ENCODE measurements at places on chromosomes 3 and 15.

GRCh38 chr15:48072941-48073340, 47.8 kb upstream of the SLC24A5 start:
- no peak for DNase-seq

DNA sequence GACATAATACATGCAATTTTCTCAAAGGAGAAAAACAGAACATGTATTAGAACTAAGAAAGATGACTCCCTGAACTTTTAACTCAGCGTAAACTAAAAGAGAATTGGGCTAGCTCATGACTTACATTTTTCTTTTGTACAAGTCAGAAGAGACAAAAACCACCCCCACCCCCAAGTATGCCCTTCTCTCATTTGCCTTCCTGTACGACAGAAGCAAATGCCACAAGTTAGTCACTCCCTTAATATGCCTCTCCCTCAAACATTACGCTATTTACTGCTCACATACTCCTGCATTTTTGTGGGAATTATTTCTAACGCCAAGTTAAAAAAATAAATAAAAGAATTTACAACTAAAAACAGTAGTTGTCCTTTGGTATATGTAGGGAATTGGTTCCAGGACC, 22.0 kb downstream of the CPEB1 start:
- DNase-seq, result no peak

GRCh38 chr3:61765157-61765876, 203.9 kb downstream of the PTPRG start:
- no peak for DNase-seq

- no peak for DNase-seq
Observed at GRCh38 chr3:172855037-172855436, 104.5 kb downstream of the ECT2 start.

DNA sequence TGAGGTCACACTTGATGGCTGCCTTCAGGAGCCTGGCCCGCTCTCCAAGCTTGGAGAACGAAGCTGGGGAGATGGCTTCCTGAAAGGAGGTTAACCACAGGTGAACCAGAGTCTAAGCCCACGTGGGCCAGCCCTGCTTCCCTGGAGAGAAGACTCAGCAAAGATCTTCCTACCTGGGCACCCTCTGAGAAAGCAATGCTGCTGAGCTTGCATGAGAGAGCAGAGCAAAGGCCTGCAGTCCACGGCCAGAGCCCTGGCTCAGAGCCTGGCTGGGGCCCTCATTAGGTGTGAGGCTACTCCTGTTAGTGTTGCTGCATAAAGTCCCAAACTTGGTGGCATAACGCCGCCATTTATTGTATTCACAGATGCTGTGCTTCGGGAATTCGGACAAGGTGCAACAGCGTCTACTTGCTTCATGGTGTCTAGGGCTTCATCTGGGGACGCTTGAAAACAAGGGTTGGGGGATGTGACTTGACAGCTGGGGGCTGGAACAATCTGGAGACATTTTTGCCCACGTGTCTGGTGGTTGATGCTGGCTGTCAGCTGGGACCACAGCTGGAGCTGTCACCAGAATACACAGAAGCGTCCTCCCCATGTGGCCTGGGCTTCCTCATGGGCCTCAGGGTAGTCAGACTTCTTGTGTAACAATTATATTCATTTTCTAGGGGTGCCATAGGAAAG, 87.9 kb upstream of the MEF2A start:
- DNase-seq, result no peak

- DNase-seq, result peak; percentile 78
Observed at GRCh38 chr3:9175421-9175820, 74.0 kb downstream of the SRGAP3 start.

GRCh38 chr15:57609805-57610529, 18.3 kb downstream of the MYZAP start:
- DNase-seq, result peak; percentile 52

GRCh38 chr3:62318365-62318751, 55.0 kb downstream of the FEZF2 start:
- DNase-seq, result no peak

- DNase-seq, result peak; percentile 82
Observed at GRCh38 chr3:189292667-189293484, 121.1 kb downstream of the TPRG1 start.

DNA sequence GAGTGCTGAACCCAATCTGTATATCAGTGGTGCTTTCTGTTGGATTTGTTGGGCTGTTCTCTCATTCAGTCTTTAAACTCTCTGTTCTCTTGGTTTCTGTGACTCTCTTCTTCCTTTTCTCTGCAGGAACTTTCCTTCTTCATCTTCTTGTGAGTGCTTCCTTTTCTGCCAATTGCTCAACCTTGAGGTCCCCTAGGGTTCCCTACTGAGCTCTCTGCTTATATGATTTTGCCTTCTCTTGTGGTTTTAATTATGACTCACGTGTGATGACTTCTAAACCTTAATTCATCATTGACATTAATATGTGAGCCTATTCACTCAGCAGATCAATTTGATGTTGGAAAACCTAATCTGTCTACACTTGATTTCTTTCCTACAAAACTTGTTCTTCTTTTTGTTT, 39.4 kb downstream of the MOBP start:
- DNase-seq, result no peak

GRCh38 chr3:129266651-129267050, 12.0 kb upstream of the HMCES start:
- no peak for DNase-seq
